ENCODE measurements at places on chromosomes 3 and 15.

- no peak for DNase-seq
Measured at GRCh38 chr15:93570527-93570926, 481.5 kb upstream of the RGMA start.

DNA sequence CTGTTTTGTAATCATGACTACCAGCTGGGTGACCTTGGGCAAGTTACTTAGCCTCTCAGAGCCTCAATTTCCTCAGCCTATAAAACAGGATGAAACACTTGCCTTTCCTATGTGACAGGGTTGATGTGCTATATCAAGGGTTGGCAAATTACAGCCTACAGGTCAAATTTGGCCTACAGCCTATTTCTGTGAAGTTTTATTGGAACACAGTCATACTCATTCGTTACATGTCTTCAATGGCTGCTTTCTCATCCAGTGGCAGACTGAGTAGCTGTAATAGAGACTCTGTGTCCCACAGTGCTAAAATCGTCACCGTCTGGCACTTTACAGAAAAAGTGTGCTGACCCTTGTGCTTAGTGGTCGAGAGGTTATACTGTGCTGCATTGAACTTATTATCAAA is 16.6 kb downstream of the ABHD6 start:
- DNase-seq: no peak

GRCh38 chr3:184806567-184807271 is 5.2 kb upstream of the VPS8 start:
- DNase-seq: no peak

DNA sequence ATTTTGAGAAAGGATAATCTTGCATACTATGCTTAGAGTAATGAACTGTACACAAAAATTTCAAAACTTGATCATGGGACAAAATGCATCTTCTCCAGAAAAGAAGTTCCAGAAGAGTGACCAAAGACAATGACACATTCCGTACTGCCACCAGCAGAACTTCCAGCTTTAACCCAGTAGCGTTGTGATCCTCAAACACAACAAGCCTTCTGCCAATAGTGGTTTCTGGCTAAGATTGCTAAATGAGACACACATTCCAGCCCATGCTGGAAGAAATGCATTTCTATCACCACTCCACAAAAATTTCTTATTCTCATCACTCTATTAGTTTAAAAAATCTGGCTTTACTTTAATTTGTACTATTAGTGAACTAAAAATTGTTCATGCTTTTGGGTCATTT is 334.9 kb downstream of the TBC1D5 start:
- no peak for DNase-seq

DNA sequence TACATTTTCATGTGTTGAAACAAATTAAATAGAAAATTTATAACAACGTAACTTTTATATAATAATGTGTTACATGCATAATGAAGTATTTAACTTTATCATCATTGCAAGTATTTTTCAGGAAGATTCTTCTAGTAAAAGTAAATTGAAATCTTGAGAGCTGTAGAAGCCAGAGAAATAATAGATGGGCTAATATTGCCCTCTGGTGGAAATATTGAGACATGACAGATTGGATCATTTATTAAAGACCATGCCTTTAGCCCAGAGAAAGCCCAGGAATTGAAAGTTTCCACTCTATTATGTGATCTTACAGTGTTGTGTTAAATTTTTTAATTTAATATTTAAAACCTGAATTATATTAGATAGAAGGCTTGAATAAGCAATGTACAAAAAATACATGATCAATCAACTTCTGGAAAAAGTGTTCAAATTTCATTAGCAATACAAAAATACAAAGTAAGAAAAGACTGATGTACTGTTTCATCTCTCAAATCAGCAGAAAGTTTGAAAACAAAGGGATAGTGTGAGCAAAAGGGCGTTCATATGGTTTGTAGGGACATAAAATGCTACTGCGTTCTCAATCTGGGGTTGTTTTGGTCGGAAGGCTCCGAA is 52.7 kb upstream of the SPTSSB start:
- DNase-seq: no peak

GRCh38 chr3:11165476-11165875 is 11.2 kb downstream of the HRH1 start:
- no peak for DNase-seq

DNA sequence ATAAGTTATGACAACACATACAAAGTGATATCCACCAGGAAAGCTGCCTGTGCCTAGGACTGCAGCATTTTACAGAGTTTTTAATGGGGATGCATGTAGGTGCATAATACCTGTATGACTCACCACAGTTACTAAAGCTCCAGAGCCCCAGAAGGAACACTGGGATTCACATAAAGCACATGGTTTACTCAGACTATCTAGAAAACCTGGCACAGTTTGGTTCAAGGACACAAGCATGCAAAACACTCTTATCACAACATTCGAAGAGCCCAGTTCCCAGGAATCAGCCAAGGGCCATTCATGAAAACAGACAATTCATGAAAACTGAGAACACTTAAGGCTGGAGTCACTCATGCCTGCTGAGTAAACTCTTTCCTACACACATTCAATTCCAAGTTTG is 261.0 kb downstream of the PYDC2 start:
- DNase-seq: no peak

DNA sequence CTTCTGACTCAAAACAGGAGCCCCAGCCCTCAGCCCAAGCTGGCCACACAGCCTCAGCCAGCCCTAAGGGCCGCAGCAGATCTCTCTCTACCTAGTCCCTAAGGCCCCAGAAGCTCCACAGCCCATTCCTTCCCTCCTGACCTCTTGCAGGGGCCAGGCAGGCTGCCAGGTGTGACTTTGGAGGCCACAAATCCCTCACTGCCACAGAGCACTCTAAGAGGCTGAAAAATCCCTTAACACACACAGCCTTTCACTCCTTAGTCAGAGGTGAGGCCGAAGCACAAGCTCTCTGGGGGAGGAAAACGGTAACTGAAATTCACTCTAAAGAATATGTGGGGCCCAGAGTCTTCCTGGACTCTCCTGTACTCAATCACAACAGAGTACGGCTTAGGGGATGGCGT is 23.3 kb downstream of the LRRC2 start:
- DNase-seq: no peak

DNA sequence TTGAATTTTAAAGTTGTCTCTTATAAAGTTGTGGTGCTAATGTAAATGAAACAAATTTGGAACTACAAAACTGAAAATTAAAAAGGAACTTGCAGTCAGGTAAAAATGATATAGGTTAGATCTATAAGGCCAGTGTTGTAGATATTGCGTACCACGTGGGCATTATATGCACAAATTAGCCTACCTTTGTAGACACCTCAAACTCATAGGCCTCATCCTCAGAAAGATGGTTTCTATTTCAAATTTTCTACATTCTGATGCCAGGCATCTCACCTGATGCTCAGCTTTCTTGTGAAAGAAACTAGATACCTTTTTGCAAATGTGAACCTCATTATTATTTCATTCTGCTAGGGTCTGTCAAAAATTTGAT is 25.6 kb downstream of the TMEM207 start:
- no peak for DNase-seq

DNA sequence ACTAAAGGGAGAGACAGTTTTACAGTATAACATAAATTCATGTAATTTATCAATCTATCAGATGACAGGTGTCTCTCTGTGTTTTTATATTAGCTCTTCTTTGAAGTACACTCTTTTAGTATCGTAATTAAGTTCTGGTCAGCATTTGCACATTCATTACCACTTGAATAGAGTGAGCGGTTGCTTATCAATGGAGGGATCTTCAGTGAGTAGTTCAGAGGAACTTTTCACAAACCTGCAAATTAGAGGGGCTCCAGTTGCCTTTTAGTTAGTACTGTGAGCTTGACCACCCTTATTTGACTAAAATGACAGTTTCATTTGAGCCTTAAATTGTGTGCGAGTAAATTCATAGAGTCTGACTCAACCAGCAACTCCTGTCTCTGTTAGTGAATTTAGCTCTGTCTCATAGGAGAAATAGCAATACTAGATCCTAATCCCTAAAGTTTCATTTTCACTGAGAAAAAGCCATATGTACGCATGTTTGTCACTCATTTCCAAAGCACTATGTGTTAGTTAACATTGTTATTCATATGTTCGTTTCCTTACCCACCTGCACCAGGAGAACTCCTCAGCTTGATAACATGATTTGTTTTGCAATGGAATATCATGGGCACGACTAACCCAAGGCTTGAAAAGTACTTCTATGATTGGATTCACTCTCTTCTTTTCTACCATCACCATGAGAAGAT is 57.5 kb upstream of the ZBED2 start:
- no peak for DNase-seq

DNA sequence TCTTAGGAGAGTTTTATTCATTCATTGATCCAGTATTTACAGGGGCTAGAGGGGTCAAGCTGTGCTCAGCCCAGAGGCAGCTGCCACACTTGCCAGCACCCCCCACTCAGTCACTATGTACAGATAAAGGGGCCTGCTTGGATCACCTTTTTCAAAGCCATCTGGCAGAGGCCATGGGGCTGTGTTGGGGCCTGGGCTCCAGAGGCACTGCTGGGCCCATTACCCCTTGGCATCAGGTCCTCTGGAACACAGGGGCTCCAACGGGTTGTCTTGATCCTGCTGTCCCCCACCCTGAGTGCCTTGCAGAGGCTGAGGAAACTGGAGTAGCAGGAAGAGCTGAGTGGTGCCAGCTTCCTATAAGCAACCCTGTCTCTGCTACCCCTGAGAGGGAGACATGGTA is 43.9 kb downstream of the SEMA3G start:
- no peak for DNase-seq

- no peak for DNase-seq
Measured at GRCh38 chr3:190117981-190118380, 2.7 kb downstream of the P3H2 start.

- peak; percentile 76 for DNase-seq
Measured at GRCh38 chr3:14144423-14145075, 19.7 kb downstream of the TMEM43 start.

DNA sequence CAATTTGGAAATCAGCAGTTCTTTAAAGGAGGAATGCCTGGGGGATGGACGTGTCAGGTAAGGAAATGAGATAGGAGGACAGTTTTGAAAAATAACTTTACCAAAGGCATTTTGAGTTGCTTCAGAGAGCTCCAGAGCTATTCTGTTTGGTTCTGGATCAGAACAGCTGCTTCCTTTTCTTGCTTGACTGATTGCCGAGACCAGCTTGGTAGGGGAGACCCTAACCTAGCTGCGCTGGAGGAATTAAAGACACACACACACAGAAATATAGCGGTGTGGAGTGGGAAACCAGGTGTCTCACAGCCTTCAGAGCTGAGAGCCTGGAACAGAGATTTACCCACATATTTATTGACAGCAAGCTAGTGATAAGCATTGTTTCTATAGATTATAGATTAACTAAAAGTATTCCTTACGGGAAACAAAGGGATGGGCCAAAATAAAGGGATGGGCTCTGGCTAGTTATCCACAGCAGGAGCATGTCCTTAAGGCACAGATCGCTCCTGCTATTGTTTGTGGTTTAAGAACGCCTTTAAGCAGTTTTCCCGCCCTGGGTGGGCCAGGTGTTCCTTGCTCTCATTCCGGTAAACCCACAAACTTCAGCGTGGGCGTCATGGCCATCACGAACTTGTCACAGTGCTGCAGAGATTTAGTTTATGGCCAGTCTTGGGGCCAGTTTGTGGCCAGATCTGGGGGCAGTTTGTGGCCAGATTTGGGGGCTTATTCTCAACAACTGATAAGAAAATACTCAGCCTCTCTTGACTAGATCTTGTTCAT is 556.0 kb downstream of the ROBO1 start:
- DNase-seq: no peak

DNA sequence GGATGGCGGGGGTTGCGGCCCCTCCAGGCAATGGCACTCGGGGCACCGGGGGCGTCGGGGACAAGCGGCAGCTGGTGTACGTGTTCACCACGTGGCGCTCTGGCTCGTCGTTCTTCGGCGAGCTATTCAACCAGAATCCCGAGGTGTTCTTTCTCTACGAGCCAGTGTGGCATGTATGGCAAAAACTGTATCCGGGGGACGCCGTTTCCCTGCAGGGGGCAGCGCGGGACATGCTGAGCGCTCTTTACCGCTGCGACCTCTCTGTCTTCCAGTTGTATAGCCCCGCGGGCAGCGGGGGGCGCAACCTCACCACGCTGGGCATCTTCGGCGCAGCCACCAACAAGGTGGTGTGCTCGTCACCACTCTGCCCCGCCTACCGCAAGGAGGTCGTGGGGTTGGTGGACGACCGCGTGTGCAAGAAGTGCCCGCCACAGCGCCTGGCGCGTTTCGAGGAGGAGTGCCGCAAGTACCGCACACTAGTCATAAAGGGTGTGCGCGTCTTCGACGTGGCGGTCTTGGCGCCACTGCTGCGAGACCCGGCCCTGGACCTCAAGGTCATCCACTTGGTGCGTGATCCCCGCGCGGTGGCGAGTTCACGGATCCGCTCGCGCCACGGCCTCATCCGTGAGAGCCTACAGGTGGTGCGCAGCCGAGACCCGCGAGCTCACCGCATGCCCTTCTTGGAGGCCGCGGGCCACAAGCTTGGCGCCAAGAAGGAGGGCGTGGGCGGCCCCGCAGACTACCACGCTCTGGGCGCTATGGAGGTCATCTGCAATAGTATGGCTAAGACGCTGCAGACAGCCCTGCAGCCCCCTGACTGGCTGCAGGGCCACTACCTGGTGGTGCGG is 1.9 kb downstream of the CHST2 start:
- peak; percentile 77 for DNase-seq

All from CD4-positive, alpha-beta T cell treated with Interleukin-6 for 4 hours (primary cell).